Stimulated activated CD8-positive, alpha-beta memory T cell treated with anti-CD3 and anti-CD28 coated beads, Interleukin-15, amount 100 ng/mL, for 4 hours (primary cell): ENCODE measurements at places on chromosomes 4 and X.

- DNase-seq = no peak
These were observed 281.1 kb downstream of the SLC7A11 start for GRCh38 chr4:137961051-137961438.

DNA sequence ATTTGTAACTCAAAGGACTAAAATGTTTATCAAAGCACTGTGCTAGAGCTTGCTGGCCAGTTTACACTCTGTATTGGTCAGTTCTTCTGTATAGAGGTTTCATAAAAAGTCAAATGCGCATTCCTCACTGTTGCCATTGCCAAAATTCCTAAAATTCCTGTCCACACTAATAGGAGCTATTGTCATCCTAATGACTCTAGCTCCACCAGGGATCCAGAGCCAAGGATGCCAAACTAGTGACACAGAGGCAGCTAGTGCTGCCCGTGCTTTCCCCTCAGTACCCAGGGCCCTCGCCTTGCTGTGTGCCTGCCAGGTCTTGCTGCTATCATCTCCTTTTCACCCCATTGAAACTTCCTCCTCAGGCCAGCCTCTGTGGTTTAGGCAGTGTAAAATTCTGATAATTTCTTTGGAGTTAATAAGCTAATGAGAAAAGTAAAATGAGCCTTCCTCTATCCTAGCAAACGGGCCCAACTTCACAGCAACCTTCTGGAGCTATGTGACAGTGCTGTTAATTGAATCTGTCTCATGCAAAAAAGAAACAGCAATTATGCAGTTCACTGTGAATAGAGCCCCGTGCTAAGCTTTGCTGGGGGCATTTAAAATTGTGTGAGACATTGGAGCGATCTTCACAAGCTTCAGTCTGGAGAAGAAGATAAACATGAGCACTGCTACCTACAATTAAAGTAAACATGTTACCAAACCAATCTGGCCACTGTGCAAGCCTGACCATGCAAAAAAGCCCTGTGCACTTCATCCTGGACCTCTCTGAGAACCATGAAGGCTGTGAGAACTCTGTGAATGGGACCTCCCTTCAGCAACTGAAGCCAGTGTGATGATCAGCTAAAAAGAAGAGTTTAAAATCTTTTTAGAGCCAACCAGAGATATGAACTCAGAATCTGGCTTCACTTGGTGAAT lies 43.1 kb upstream of the FGF2 start:
- no peak for DNase-seq

DNA sequence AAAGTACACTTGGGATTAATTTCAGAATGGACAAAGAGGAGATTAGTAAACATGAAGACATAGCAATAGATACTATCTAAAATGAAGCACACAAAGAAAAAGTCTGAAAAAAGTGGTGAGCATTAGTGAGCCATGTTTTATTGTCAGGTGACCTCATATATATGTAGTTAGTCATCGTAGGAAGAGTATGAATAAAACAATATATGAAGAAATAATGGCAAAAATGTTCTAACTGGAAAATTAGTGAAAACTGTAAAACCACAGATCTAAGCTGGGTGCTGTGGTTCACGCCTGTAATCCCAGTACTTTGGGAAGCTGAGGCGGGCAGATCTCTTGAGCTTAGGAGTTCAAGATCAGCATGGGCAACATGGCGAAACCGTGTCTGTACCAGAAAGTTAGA lies 67.9 kb downstream of the RBPJ start:
- no peak for DNase-seq

GRCh38 chr4:154485127-154485773 lies 6.3 kb downstream of the DCHS2 start:
- DNase-seq = no peak

DNA sequence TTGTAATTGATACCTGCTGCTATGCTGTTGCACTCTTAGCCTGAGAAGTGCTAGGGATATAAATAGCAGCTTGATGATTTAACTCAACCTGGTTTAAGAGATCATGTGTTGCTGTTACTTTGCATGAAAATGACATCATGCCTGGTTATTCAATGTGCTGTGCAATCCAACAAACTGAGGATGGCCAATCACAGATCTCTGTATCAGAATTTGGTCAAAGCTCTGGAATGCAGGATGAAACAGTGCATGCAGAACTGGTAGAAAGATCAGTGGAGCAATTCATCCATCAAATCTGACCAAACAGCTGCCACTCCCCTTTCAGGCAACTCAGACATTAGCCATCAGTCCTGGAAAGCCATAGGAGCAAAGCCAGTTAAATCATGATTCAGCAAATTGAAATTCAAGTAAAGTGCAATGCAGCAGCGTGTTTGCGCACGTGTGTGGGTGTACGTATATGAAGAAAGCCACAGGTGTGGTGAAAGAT lies 160.3 kb upstream of the RASGEF1B start:
- no peak for DNase-seq

DNA sequence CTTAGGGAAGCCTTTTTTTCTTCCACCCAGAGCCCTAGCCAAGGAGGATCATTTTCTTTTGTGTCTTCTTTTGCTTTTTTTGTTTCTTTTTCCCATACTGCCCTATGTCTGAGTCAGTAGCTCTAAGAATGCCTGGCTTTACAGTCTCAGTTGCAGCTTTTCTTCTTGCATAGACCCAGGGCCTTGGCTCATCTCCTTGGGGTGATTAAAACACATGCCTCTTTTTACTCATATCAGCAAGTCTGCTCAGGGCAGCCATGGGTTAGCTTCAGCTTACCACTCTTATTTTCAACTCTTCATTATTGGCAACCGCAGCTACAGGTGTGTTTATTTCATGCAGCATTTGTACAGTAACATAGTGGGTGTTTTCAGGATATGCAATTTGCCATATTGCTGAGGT lies 196.5 kb downstream of the STK32B start:
- DNase-seq = no peak

DNA sequence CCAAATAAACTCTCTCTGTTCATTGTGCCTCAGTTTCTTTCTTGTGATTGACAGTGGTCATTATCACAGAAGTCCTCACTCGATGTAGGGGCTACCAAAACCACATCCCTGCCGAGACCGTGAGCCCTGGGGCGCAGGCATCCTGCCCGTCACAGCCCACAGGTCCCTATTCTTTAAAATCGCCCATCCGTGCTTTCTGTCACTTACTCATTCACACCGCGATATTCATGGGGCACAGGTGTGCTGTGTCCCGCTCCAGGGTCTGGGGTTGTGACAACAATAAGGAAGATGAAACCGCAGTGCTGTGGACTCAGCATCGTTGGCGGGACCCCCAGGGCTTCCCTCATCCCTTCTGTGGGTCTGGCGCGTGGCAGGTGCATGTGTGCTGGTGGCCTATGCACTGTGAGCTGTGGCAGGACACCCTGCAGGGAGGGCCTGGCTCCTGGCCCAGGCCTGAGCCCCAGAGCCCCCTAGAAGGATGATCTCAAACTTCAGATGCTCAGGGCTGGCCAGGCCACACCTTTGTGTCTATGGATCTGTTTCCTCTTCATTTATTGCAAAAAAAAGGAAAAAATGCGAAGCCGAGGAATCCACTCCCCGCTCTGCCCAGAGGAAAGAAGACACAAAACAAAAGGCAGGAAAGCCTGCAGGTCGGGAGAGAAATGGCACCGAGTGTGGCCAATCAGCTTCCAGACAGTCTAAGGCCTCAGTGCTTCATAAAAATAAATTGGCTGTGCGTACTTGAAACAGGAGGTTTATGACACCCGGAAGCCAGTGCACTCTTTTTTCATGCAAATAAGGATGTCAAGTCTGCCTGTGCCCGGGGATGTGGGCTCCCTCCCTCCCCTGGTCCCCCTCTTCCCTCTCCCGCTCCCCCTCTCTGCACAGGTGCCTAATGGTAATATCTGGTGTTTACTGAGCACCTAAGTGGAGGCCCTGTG lies 109.5 kb upstream of the ADRA2C start:
- no peak for DNase-seq

DNA sequence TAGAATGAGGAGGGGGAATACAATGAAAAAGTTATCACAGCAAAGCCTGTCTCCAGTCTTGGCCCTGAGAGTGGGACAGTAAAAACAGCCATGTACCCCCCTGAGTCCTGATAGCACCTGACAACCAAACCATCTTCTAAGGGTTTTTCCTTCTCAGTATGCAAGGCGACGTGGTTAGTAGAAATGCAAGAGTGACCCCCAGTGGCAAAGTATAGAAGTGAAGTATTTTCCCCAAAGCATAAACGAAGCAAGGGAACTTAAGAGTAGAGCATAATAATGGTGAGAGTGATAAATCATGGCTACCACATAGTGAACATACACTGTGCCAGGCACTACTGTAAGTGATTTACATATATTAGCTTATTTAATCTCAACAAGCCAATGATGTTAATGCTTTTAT lies 52.8 kb downstream of the FAM47C start:
- no peak for DNase-seq

GRCh38 chrX:140503238-140503601 lies 1.6 kb downstream of the SOX3 start:
- no peak for DNase-seq

GRCh38 chr4:165810726-165811125 lies 62.3 kb upstream of the TLL1 start:
- no peak for DNase-seq

GRCh38 chr4:39353478-39354253 lies 12.5 kb downstream of the RFC1 start:
- DNase-seq = no peak

DNA sequence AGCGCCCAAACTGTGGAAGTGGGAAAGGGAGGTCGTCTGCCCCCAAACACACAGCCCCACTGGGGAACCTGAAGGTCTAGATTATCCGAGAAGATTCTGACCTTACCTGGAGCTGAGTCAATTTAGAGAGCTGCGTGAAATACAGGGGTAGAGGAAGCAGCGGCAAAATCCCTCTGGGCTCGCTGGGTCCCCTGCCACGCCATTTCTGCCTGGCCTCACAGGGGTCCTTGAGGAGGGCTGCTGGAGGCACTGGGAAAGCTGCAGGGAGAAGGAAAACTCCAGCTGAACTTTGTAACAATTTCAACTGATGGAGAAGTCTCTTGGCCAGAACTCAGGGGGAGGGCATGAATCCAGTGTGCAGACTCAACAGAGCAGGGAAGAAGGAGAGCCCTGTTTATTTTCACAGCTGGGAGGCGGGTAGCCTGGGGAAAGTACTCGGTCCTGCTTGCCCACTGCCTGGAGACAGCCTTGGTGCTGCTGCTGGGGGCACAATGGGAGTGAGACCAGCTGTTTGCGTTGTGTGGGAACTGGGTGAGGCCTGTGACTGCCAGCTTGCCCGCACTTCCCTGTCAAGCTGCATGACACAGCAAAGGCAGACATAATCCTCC lies 93.2 kb upstream of the MAPK10 start:
- DNase-seq = no peak

DNA sequence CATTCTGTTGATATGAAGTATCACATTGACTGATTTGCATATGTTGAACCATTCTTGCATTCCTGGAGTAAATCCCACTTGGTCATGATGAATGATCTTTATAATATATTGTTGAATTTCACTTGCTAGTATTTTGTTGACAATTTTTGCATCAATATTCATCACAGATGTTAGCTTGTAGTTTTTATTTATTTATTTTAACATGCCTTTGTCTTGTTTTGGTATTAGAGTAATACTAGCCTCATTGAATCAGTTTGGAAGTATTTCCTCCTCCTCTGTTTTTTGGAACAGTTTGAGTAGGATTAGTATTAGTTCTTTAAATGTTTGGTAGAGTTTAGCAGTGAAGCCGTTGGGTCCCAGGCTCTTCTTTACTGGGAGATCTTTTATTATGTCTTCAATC lies 13.9 kb upstream of the ADH1C start:
- DNase-seq = no peak

DNA sequence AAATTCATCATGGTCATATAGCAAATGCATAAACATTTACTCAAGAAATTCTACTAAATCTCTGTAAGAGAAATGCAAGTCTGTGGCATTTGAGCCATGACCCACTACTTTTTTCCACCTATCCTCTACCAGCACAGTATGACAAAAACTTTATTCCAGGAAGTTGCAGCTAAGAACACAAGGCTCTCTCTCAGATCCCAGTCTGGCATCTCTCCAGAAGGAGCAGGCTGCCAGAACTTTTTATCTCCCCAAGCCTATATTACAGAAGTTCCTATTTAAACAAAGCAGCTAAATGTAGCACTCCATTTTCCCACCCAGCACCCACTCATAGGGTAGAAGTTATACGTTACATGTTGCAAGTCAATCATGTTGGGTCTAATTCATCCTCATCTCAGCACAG lies 49.3 kb upstream of the EPGN start:
- DNase-seq = no peak
